ENCODE measurements at places on chromosomes 12 and 14.

DNA sequence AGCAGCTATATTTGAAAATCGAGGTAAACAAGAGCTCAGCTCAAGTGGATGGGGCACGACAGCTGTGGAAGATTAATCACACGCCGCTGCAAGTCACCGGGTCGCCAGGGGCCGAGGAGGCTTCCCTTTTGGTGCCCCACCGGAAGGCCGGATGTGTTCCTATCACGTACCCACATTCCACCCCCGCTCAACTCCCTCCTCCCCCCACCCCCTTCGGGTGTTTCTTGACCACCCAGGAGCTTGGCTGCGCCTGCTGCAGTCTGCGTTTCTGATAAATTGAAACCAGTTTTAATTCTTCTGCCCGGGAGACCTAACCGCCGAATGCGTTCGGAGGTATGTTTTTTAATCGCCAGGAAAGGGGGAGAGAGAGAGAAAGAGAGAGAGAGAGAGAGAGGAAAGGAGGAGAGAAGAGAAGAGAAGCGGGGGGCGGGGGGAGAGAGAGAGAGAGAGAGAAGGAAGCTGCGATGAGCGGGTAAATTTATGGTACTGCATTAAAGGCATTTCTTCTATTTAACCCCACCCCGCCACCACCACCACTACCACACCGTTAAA lies 1.8 kb downstream of the SLC8A3 start:
- no peak for DNase-seq

DNA sequence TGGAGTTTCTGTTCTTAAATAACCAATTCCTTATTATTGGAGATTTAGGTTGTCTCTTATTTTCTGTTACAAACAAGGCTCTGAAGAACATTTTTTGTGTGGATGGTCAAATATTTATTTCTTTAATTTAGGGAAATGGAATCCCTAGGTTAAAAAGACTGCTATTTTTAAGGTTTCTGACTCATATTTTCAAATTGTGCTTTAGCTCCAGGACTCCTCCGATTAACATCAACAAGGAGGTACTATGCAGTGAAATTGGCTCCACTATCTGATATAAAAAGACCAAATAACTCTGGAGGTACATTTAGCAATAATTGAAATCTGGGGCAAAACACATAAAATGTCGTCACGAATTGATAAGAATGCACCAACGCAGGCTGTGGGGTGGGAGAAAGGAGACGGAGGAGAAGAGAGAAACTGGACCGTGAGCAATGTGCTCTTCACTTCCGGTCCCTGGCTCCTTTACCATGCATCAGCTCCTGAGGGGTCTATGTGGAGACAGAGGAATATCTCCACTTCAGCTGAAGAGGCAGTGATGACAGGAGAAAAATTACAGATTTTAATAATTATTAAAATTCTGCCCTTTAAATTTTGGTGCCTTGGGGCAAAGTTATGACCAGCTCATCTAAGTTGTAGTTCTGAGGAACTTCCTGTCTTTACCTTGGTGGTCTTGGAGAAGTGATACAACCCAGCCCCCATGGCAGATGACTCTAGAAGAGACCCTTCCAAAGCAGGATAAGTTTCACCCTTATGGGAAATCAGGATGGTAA lies 90.2 kb upstream of the BTG1 start:
- DNase-seq, result no peak

DNA sequence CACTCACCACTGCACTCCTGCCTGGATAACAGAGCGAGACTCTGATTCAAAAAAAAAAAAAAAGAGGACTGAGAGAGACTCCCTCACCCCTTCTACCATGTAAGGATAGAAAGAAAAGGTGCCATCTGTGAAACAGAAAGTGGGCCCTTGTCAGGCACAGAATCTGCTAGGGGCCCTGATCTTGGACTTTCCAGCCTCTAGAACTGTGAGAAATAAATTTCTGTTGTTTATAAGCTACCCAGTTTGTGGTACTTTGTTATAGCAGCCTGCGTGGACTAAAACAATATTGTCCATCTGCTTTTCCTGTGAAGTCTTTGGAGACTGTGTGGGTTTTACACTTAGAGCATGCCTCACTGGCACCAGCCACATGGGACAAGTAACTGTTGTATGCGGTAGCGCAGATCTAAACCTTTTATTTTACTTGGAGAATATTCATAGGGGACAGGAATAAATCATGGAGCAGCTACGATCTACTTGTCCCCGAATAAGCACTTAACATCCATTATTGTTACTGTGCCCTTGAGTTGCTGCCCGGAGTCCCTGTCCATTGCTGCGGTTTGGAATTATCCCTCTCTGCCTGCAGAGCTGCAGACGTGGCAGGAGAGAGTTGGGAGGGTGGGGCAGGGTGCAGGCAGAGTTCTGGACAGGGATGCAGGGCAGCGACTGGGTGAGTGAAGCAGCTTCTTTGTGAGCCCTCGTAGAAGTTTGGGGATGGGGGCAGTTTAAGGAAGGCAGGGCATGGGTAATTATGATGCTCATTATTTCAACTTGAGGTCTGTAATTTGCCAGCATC lies 52.4 kb upstream of the STON2 start:
- DNase-seq, result no peak

GRCh38 chr12:67504026-67504425 lies 144.5 kb upstream of the DYRK2 start:
- DNase-seq, result no peak

DNA sequence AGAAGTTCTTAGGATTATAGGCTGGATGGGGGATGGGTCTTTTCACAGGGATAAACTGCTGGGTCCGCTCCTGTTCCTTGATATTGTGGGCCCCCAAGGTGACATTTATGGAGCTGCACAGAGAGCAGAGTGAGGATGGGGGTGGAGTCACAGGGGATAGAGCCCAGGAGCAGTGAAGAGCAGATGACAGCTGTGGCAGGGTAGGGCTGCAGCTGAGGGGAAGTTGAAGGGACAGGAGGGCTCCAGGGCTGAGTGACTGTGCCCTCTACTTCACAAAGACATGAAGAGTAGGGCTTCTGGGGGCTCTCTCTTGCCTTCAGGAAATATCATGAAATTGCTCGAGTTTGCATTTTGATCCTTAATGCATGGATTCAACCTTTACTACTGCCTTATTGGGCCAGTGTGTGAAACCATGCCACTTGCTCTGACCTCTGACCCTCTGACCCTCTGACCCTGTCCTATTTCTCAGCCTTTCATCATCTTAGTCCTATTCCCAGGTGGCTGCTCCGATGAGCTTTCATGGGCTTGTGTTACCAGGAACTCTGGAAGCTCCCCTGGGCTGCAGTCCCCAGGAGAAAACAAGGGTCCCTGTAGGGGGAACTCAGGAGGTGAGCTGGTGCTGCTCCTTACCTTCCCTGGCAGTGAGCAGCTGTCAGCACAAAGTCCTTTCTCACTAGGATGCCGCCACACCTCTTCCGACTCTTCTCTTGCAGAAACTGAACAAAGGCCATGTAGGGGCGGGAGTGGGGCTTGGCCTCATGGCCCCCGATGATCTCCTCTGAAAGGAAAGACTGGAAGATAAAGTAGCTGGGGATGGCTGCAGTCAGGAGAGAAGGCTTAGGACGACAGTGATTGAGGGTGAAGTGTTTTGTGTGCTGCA lies 1.6 kb downstream of the GZMH start:
- no peak for DNase-seq

- no peak for DNase-seq
These were observed 505 bp upstream of the HEBP1 start for GRCh38 chr12:13000616-13000924.

DNA sequence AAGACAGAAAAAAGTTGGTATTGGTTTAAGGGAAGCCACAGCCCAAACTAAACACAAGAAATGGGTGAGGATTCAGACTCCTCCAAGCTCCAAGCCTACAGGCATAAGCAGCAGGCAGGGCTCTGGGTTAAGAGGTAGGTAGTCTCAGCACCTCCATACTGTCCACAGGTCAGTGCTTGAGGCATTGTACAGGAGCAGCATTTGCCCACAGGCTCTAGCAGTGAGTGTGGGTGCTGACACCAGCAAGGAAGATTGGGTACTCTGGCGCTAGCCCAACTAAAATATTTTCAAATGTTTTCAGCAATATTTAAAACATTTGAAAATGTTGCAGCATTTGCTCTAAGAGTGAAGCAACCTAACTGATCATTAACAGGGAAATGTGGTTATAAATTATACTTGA lies 33.1 kb downstream of the FERMT2 start:
- DNase-seq, result no peak

GRCh38 chr12:21169878-21170472 lies 39.0 kb downstream of the SLCO1B1 start:
- no peak for DNase-seq

GRCh38 chr12:109863847-109864712 lies 16.3 kb downstream of the GLTP start:
- DNase-seq, result no peak

DNA sequence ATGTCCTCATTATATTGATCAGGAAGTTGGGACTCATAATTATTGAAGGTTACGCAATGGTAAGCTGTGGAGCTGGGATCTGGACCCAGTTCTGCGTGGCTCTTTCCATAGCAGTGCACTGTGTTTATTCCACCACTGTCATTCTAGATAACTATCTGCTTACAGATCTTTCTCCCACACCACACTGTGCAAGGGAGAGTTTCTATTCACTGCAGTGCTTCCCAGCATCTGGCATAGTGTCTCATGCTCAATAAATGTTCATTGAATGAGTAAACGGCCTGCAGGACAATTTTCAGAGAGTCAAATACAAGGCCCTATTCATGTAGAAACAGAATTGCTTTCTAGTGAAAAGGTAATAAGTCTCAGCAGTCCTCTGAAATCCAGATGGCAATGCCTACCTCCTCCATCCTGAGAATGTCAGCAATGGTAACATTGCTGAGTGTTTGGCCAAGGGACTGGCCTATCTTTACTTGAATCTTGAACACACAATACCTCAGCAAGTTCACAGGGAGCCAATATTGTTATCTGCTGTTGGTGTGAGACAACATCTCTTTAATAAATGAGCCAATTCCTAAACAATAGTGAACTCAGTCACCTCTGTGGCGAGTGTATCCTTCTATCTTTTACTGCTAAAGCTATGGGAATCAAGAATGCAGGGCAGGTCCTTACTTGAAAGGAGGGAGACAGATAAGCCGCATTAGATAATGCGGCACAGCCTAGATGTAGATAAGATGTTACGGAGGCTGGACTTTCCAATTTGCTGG lies 332.4 kb upstream of the PRICKLE1 start:
- DNase-seq, result no peak

GRCh38 chr12:126952096-126953007 lies 1314.6 kb upstream of the TMEM132C start:
- no peak for DNase-seq

DNA sequence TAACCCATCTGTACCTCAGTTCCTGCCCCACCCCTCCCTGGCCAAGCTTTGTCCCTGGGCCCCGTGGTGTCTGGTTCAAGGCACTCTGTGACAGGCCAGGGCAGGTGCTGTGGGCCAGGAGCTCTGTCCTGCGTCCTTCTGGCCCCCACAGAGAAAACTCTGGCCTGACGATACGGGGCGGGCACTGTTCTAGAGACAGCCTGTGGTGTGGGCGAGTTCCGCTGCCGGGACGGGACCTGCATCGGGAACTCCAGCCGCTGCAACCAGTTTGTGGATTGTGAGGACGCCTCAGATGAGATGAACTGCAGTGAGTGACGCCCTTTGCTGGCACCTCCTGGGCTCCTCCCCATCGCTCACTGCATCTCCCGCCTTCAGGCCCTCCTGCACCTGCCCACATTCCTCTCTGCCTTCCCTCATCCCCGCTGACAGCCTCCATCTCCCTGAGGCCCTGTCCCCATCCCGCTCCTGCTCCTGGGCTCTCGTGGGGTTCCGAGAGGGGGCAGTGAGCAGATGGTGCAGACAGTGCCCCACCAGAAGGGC lies 22.8 kb upstream of the NXPH4 start:
- no peak for DNase-seq

DNA sequence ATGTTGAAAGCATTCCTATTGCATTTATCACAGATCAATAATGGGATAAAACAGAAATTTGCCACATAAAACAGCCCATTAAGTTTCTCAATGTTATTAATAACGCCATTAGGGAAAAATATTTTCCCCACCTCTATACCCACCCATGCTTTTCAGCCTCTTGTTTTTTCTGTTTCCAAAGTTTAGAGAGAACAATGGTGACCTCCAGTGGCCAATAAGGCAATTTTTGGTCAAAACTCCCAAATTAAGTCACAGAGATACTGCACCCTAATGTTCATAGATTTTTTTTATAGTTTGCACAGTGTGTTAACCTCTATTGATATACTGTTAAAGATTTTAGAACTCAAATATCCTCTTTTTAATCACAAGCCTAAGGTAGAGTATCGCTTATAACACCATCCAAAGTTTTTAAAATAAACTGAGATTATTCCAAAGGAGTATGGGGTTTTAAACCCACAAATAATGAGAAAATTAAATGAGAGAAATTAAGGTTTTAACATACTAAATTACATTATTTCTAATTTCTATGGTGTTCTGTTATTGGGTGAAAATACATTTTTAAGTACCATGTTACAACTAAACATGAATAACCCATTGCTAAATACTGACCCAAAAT lies 184.7 kb upstream of the DCN start:
- DNase-seq, result no peak

- peak; percentile 36 for DNase-seq
These were observed 151.5 kb downstream of the PRKCH start for GRCh38 chr14:61472801-61473376.

Measured in activated CD8-positive, alpha-beta memory T cell treated with anti-CD3 and anti-CD28 coated beads for 1 hour (primary cell).